ENCODE measurements at places on chromosomes 13 and 19. TPM values are rescaled to one million over a fixed set of nuclear protein-coding genes. Genes with fewer than 3 reads are reported as not detected.

DNA sequence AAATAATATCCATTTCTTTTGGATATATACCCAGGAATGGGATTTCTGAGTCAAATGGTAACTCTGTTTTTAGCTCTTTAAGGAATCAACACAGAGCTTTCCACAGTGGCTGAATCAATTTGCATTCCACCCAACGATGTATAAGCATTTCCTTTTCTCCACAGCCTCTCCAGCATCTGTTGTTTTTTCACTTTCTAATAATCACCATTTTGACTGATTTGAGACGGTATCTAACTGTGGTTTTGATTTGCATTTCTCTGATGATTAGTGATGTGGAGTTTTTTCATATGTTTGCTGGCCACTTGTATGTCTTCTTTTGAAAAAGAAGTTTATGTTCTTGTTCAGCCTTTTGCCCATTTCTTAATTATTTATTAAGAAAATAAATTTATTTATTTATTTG is 352.2 kb upstream of the OBI1 start:
- DNase-seq: no peak

DNA sequence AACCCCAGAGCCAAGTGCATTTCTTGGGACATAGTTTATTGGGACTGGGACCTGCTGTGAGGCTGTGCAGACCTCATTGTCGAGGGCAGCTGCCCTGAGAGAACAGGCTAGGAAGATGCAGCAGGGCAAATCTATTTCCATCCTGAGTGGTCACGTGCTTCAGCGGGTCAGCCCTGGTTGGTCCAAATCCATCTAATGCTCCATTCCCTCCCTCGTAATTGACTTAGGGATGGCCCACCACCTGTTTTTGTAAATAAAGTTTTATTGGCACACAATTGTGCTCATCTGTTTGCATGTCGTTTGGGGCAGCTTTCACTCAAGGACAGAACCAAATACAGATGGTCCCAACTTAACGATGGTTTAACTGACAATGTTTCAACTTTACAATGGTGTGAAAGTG is 75.5 kb upstream of the ADGRE5 start:
- no peak for DNase-seq

- no peak for DNase-seq
These were observed 776 bp downstream of the DNAJC3 start for GRCh38 chr13:95677564-95678266.

GRCh38 chr19:19654441-19654840 is 9.0 kb downstream of the ATP13A1 start:
- no peak for DNase-seq

DNA sequence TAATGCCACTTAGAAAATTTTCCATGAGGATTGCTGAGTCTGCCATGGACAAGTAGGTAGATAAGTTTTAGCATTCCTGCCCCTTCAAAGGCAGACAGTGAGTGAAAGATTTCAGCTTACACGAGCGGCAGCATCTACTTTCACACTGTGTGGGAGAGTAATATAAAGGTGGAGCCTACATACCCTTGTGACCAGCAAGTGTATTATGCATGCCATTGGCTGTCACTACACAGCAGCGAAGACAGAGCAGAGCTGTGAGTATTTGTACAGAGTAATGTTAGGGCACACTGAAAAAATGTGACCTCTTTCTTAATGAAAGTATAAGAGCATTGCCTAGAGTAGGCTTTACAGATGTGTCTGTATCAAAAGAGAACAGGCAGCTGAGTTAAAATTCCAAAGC is 14.0 kb downstream of the SLITRK6 start:
- DNase-seq: no peak

Gene NLRP5
- not detected for total RNA-seq

Gene CYP4F8
- total RNA-seq: not detected
